ENCODE measurements at places on chromosomes 16 and 17.
A peak's percentile ranks its signal among the peaks of the same experiment; 100 is the strongest.

DNA sequence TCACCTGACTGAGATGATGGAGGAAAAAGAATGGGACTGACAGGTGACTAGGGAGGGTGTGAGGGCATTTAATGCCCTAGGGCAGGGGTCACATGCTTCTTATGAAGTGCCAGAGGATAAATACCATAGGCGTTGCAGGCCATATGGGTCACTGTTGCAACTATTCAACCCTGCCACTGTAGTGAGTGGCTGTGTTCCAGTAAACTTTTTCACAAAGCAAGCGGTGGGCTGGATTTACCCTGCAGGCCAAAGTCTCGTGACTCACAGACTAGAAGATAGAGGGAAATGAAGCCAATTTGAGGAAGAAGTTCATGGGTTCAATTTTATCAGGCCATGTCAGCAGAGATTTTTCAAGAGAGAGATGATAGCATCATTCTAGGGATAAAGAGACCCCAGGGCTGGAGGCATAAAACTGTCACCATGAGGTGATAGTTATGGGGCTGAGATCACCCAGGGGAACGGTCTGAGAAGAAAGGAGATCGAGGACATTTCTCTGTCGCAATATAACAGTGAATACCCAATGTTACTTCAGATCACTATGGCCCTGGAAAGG, 8.6 kb downstream of the ARHGAP17 start:
- peak; percentile 42 for DNase-seq

DNA sequence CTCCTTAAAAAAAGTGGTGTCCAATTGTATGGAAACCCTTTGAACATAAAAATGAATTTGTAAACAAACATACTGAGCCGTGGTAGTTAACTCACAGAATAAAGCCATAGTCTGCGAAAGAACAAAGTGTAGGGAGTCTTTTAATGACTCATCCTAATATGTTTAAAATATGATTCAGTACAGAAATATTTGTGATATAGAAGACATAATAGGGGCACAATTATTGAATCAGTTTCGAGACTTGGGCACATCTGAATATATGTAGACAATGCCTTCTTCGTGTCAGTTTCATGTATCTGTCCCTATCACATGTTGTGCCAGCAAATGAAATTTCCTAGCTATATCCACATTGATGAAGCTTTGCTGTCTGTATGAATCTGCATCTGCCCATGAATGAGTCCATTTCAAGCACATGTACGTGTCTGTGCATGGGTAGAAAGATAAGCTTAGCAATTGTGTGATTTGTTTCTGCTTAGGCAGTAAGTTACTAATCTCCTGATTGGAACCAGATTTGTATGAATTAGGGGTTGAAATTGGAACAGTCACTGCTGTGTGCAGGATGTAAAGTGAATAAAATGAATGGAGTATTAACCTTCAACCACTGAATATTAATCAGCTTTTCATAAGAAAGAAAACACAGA, 112.5 kb upstream of the SOX9 start:
- peak; percentile 69 for DNase-seq

DNA sequence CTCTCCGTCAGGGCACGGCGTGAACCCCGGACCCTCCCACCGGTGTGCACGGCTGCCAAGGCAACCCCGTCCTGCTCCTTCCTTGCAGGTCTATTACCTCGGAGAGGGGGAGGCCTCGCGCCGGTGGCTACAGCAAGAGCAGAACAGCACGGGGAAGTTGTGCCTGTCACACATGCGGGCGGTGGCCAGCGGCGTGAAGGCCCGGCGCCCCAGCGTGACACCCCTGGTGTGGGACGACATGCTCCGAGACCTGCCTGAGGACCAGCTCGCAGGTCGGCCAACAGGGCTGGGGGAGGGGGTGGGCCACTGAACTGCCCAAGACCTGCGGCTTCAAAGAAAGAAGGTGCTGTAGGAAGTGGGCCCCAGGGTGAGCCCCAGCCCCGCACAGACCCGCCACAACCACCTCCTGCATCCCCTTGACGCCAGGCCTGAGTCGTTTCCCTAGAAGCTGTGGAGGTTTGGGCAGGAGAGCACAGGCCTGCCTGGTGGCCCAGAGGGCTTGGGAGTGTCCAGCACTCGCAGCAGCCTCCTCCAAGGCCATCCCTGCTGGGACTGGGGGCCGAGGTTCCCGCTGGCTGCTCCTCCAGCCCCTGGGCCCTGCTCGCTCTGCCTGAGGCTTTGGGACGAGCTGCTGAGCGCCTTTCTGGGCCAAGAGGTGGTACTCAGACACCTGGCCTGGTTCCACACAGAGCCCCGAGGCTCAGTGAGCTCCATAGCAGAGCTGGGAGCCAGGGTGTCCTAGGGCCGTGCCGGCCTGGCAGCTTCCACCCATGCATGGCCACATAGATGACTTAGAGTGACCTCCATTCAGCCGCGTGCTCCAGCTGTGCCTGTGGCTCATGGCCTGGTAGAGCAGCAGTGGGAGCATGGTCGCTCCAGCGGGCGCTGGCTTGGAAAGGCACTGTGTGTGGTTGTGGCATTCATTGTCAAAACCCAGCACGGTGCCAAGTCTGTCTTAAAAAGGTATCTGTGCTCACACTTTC, 14.7 kb downstream of the CYBC1 start:
- no peak for DNase-seq

- no peak for DNase-seq
Measured at GRCh38 chr16:20137194-20137593, 63.5 kb upstream of the GPR139 start.

- peak; percentile 64 for DNase-seq
Measured at GRCh38 chr16:17334096-17334495, 136.7 kb downstream of the XYLT1 start.

GRCh38 chr17:31653691-31654090, 205.4 kb downstream of the COPRS start:
- peak; percentile 31 for DNase-seq

DNA sequence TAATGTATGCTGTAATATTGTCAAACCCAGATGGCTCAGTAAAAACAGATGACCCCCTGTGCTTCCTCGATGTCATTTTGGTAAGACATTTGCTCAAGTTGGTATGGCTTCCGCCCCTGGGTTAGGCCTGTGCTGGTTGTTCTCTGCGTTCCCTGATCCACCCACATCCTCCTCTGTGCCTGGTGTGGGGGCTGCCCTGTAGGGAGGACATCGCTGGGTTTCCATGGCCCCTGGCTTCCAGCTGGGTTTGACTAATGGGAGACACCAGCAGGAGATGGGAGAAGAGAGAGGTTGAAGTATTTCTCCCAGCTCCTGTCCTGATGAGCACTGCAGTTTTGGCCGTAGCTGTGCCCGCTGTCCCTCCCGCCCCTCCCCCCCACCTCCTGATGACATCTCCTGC, 4.4 kb upstream of the MFAP4 start:
- no peak for DNase-seq

DNA sequence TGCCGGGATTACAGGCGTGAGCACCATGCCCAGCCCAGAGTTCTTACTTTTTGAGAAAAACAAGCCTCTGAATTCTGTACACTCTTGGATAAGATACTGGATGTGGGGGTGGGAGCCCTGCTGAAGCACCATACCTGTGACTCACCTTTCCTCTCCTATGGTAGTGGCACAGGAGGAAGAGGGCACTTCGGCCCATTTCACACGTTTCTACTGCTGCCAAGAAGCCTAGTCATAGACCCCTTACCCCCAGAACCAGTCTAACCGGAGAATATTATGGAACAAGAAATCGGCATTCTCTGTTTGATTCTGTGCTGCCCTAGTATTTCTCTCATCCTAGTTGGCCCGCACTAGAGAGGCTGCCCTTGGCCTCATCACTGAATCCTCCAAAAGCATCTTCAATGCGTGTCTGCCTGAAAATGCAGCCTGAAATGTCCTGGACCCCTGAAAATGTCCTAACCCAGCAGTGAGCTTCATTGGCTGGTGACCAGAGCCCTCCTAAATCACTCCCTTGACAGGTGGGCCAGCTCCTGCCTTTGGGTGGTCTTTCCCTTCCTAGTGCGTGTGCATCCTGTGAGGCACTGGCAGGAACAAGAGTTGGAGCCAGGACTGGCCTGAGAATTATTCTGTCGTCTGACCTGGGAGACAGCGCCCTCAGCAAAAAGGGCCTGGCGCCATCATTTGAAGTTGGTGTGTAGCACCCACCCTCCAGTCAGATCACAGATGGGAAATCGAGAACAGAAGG, 37.9 kb downstream of the NDEL1 start:
- DNase-seq: no peak

DNA sequence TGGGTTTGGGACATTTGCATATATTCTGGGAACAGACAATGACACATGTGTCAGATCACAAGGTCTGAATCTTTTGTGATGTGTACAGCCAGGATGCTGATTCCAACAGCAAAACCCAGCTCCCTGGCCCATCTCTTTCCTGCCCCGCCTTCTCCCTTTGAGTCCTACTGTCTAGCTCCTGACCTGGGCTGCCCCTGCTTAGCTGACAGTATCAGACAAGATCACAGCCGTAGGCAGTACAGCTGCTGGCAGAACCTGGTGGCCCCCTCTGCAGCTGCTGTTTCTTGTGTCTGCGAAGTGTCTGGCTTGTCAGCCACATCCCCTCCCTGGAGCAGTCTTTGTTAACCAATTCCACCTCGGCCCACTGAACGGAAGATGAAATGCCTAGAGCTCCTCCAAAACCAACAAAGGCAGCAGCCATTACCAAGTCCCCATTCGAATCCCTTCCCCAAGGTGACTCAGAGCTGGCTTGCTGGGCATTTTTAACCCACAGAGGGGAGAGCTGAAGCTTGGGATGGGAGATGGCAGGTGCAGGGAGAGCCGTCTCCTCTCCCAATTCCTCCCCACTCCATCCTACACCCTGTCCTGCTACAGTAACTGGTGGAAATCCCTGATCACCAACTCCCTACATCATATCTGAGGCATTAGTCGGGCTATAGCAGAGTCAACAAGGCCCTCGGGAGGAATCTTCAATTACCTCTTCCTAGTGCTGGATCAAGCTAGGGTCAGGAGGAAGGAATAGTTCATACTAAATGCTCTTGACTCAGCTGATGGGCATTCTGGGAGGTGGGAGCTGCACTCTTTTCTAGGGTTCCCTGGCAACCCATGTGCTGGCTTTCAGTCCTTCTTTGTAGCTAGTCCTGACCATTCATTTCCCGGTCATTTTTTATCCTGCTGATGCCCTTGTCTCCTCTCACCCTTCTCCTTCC, 5.8 kb downstream of the PIPOX start:
- DNase-seq: no peak

- DNase-seq: no peak
Measured at GRCh38 chr17:66415366-66416206, 113.2 kb downstream of the PRKCA start.

DNA sequence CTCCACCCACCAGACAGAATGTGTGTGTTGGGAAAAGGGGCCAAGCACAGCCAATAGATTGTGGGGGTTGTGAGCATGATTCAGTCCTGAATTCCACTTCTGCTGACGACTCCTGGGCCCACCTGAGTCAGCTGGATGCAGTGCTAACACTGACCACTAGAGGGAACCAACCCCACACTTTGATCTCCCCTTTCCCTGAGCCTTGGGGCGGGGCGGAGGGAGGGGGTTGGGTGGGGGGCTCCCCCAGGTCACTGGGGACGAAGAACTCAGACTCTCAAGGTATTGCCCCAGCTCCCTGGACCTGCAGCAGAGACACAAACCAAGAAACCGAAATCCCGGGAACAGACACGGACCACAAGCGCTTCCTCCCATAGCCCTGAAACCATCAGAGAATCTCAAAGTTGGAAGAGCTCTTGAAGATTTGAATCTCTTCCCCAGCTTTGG, 621 bp upstream of the CSHL1 start:
- peak; percentile 25 for DNase-seq

DNA sequence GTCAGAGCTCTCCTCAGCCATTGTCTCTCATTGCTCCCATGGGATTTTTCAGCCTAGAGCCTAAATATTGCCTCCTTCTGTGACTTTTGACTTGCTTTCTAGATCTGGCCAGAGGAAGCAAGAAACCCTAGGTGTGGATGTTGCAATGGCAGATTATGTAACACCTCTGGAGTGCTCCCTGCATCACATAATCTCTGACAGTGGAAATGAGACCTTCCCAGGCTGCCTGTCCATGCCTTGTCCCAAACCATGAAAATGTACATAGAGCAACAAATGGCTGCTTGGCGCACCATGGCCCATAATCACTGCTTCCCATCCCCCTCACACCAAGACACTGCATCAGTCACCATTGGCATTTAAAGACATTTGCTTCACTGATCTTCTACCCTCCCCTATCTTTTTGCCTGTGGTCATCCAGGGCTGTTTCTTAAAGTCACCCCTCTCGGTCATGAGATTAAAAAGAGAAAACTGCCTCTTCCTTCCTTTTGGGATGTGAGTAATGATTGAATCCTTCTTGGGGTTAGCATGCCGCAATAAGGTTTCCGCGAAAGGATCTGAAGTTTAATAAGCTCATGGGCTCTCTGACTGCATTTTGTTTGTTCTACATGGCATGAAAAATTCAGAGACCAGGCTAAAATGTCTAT, 34.2 kb upstream of the CCL2 start:
- no peak for DNase-seq

DNA sequence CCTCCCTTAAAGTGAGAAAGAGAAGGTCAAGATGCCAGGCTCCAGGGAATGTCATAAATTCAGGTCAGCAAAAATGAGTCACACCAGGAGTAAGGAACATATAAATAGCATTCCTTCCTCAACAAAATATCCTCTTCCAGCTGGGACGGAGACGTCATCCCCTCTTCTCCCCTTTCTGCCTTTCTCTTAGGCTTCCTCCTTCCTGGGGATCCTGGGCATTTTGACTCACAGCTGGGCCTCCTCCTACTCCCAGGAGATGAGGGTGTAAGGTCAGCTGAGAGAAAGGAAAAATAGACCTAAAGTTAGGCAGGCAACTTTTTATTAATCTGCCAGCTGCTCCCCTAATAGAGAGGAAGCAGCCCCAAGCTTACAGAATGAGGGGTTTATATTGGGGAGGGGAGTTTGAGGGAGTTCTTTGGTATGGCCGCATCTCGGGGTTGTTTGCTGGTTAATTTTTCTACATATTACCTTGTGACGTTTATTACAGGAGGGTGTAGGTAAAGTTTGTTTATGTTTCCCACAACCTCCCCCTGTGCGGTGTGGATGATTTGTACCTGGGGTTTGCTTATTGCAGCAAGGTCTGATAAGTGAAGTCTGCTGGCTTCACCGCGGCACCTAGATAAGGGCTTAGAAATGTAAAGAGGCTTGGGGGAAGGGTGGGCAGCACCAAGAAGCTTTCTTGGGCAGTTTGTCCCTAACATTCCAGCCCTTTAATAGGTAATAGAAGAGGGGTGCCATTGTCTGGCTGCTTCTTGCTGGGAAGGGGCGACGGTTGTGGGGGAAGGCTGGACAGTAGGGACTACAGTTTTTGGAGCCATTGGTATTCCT, 7.1 kb upstream of the ZNF747 start:
- DNase-seq: peak; percentile 63

GRCh38 chr17:50026046-50026675, 29.7 kb upstream of the ITGA3 start:
- no peak for DNase-seq

All from fibroblast of upper back skin (primary cell).